ENCODE measurements at places on chromosomes 11 and 22.
A peak's percentile ranks its signal among the peaks of the same experiment; 100 is the strongest.

DNA sequence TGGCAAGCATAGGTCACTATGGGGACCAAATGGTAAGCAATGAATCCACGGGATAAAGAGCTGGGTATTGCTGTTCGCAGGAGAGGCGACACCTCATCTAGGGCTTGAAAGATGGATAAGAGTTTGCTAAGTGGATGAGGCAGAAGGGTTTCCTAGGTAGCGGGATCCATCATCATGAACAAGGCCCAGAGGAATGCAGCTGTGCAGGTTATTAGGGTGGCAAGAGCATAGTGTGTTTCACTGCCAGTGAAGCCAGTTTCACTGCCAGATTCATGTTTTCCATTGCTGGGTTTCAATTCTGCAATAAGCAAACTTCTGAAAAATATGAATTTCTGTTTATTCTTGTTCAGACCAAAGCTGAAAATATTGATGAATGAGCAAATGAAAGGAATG, 27.2 kb downstream of the WEE1 start:
- no peaks in the 10 kb centered on the region for H3K36me3 ChIP-seq
- H3K27me3 ChIP-seq = no peaks in the 10 kb centered on the region
- H3K4me3 ChIP-seq = peak overlapping the region; percentile 69
- H3K27ac ChIP-seq = peak overlapping the region; percentile 92
- peaks cover 32% of the 10 kb centered on the region for H3K4me1 ChIP-seq

DNA sequence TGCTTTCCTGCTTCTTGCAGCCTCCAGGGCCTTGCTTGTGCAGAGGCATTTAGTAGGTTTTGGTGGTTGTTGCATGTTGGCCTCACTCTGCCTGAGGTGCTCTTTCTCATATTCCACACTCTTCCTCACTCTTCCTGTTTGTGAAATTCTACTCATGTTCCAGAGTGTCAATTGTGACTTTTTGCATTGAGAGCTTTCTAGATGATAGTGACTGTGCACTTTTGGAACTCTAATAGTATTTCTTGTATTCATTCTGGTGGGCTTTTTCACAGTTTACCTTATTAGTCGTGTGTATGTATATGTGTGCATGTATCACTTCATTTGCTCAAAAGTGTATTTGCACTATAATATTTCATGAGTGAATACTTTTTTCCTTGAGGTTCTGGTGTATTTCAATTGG, 11.3 kb downstream of the HSD17B12 start:
- no peaks in the 10 kb centered on the region for H3K27me3 ChIP-seq
- no peak overlapping the region for H3K4me3 ChIP-seq
- H3K36me3 ChIP-seq = peaks cover 29% of the 10 kb centered on the region

- no peaks in the 10 kb centered on the region for H3K36me3 ChIP-seq
- H3K4me1 ChIP-seq = peaks cover 7% of the 10 kb centered on the region
- H3K4me3 ChIP-seq = no peak overlapping the region
- H3K27ac ChIP-seq = no peak overlapping the region
- H3K27me3 ChIP-seq = peaks cover 5% of the 10 kb centered on the region
Observed at GRCh38 chr11:124278261-124278660, 22.1 kb downstream of the OR8G5 start.

- no peak overlapping the region for H3K27ac ChIP-seq
- no peak overlapping the region for H3K4me3 ChIP-seq
- H3K4me1 ChIP-seq = no peaks in the 10 kb centered on the region
- H3K27me3 ChIP-seq = peaks cover 7% of the 10 kb centered on the region
- no peaks in the 10 kb centered on the region for H3K36me3 ChIP-seq
Observed at GRCh38 chr11:44286268-44286880, 23.6 kb downstream of the ALX4 start.

GRCh38 chr22:17772249-17772957, 1.9 kb downstream of the BID start:
- no peak for DNase-seq
- H3K4me3 ChIP-seq = peak overlapping the region; percentile 82
- peaks cover 2% of the 10 kb centered on the region for H3K27me3 ChIP-seq
- peaks cover 77% of the 10 kb centered on the region for H3K4me1 ChIP-seq

Data from activated T-cell treated with anti-CD3 and anti-CD28 coated beads, Interleukin-2, amount 50 U/mL, for 24 hours (primary cell).